ENCODE measurements at places on chromosomes 6 and 20.
A peak's percentile ranks its signal among the peaks of the same experiment; 100 is the strongest.

DNA sequence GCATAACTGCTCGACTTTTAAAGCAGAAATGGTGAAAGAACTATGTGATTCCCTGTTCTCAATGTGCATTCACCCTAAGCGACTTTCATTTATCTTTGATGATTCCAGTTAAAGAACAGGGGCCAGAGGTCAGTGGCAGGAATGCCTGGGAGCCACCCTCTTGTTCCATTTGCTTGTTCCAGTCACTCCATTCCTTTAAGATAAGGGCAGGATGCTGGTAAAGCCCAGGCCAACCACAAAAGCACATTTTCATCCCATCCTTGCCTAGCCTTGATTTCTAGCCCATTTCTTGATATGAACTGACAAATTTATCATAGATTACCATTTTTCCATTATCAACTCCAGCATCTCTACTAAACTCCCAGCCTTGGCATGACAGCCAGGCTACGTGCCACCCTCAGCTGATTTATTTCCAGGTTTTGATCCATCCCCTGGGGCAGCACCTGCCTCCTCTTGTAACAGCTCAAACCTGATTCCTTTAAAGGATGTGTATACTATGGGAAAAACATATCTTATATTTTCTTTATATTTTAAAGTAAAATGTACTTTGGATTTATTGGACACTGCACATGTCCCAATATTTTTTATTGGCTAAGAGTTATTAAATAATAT lies 19.2 kb downstream of the HMGN3 start:
- DNase-seq: no peak

- no peak for DNase-seq
Observed at GRCh38 chr20:50332491-50332980, 141.9 kb downstream of the CEBPB start.

DNA sequence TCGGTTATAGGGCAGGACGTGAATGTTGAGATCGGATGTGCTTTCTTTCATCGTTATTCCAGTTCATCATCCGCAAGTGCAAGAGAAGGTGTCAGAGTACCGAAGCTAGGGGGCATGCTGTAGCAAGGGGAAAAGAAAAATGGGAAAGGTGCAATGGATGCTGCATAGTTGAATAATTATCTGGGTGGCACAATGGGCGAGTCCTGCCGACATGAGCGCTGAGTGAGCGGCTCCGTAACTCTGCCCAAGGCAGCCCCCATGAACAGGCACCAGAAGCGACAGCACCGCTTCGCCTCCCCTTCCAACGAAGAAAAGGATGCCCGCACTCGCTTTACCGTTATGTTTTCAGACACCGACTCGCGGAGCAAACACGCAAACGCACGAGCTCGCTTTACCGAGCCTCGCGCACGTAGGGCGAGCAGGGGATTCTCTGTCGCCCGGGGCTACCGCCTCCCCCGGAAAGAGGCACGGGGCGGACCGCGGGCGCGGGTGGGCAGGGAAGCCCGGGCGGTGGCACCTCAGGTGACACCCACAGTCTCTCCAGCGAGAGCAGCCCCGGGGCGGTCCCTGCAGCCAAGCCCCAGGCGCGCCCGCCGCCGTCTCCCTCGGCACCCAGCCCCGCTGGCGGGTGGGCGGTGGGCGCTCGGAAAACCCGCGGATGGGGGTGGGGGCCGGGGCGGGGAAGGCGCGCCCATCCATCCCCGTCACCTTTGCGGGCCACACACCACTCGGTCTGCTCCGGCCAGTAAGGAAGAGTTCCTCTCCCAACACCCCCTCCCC lies 654 bp downstream of the WASF1 start:
- peak; percentile 88 for DNase-seq

- DNase-seq: no peak
Observed at GRCh38 chr6:34213772-34214171, 22.9 kb upstream of the HMGA1 start.

Data from Ammon's horn (tissue), 1 donor.